ENCODE measurements at places on chromosomes 13 and 19. TPM values are rescaled to one million over a fixed set of nuclear protein-coding genes. Genes with fewer than 3 reads are reported as not detected.

The KLK5 gene
- not detected for total RNA-seq

The LILRB2 gene
- not detected for total RNA-seq

The SERPINE3 gene
- total RNA-seq, result not detected

The INAFM1 gene
- total RNA-seq, result 0.41 TPM

The TRPC4 gene
- 0.46 TPM for total RNA-seq

DNA sequence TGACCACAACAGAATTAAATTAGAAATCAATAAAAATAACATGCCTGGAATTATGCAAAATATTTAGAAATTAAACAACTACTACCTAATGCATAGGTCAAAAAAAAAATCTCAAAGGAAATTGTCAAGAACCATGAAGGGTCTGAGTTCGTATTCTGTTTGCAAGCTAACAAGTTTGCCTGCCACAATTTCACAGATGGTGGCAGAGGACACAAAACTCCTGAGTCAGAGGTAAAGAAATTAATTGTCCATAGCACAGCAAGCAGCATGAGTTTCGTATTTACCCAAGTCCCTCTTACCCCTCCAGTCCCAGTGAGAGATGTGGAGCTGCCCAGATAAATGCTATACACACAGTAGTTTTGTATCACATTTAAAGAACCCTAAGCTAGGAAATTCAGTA, 675.9 kb downstream of the UQCRFS1 start:
- no peak for DNase-seq

DNA sequence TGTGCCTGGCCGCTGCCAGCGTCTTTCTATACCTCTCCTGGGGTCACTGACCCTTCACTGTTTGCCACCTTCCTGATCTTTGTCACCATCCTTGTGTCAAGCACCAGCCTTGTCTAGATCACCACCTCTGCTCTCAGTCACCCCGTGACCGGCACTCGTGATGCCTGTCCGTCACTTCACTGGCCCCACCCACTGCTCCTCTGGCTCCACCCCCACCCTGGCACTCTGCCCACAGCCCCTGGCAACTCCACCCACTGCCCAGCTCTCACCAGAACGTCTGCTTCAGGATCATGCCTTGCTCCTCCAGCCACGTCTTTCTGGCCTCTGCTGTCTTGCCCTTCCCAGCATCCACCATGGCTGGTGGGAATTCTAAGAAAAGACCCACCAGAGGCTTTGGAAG, 24.8 kb upstream of the PLA2G4C start:
- no peak for DNase-seq

DNA sequence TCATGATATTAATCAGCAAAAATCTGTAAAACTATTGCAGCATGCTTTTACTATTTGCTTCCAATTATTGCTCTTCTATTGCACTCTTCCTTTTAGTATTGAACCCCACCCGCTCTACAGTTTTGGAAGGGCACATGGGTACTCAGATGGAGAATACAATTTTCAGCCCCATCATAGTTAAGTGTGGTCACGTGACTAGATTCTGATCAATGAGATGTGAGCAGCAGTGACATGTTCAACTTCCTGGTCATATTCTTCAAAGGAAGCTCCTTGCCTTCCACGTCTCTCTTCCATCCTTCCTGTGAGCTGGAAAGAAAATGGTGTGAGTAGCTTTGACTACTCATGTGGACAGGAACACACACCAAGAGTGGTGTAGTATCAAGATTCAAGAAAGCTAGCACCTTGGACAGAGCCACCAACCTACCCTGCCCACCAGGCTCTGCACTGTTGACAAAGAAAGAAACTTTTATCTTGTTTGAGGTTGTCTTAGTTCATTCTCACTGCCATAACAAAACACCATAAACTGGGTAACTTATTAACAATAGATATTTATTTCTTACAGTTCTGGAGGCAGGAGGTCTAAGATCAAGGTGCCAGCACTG, 3.8 kb upstream of the FGF14 start:
- DNase-seq, result peak; percentile 34

DNA sequence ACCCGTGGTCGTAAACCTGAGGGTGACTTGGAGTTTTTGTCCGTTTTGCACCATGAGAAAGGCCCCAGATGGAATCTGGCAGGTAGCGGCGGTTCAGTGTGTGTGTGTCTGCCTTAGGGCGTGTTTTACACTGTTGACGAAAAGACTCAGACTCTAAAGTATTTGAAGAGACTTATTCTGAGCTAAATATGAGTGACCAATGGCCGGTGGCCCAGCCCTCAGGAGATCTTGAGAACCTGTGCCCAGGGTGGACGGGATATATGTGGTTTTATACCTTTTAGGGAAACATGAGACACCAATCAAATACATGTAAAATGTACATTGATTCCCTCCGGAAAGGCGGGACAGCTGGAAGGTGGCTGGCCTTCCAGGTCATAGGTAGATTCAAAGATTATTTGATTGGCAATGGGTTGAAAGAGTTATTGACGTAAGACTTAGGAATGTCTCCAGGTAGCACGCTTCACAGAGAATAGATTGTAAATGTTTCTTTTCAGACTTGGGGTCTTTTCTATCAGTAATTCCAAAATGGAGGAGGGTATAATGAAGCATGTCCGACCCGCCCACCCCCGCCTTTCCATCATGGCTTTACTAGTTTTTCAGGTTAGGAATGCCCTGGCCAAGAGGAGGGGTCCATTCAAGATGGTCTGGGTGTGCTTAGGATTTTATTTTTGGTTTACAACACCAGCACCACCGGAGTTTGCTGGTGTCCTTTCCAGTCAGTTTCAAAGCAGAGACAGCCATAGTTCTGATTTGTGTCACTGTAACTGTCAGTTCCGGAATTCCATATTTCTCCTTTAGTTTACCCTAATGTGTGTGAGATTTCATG, 1.0 kb upstream of the ZNF529 start:
- no peak for DNase-seq

DNA sequence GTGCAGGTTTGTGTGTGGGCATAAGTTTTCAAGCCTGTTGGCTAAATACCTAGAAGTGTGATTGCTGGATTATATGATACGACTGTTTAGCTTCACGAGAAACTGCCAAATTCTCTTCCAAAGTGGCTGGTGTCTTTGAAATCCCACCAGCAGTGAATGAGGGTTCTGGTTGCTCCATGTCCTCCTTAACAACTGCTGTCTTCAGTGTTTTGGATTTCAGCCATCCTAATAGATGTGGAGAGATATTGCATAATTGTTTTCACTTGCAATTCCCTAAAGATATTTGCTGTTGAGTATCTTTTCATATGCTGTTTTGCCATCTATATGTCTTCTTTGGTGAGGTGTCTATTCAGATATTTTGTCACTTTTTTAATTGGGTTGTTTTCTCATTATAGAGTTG, 390.5 kb downstream of the ZNF536 start:
- no peak for DNase-seq

DNA sequence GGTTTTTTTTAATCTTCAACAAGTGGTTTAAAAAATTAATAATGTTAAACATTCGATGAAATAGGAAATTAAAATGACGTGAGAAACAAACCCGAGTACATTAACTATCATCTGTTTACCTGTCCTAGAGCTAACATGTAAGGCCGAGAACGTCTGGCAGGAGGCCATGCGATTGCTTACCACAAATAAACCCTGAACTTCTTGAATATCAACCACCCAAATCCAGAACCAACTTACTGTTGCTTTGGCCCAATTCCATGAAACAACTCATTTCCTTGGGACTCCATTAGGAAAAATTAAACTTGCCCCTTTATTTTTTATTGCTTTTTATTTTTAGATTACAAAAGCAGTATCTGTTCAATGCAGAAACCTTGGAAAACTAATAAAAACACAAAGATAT, 228.9 kb upstream of the IRS2 start:
- peak; percentile 31 for DNase-seq

GRCh38 chr19:40424637-40425449, 949 bp downstream of the SERTAD1 start:
- DNase-seq, result no peak

DNA sequence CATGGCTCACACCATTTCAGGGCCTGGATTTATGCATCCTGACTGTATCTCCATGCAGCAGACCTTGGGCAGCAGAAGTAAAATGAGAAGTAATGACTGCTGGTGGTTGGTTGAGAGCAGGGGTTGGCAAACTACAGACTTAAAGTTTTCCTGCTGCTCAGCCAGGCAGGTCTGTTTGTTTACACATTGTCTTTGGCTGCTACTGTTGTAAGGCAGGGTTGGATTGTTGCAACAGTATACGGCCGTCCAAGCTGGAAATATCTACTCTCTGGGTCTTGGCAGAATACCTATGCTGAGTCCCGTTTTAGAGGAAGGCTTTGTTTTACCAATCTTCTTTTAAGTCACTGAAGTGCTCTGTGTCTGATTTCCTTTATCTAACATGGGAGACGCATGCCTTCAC, 13.5 kb downstream of the SNRNP70 start:
- no peak for DNase-seq

GRCh38 chr19:37342753-37343152, 28.1 kb upstream of the ZNF527 start:
- no peak for DNase-seq

GRCh38 chr19:38773469-38774177, at the start of gene LGALS7:
LGALS7 (minus strand) TSS chr19:38773517; CDS start chr19:38773492, 25 bp downstream.
- DNase-seq, result no peak
